ENCODE measurements at places on chromosomes 16 and 17.

GRCh38 chr17:49695698-49696232, 12.0 kb downstream of the SLC35B1 start:
- DNase-seq: no peak

GRCh38 chr16:8087597-8088289, 502.6 kb downstream of the TMEM114 start:
- no peak for DNase-seq

GRCh38 chr16:4465977-4466779, 8.2 kb downstream of the NMRAL1 start:
- no peak for DNase-seq

- DNase-seq: no peak
Observed at GRCh38 chr16:74984194-74984528, 762 bp downstream of the WDR59 start.

- no peak for DNase-seq
Observed at GRCh38 chr17:320139-320538, 32.5 kb downstream of the RPH3AL start.

- DNase-seq: no peak
Observed at GRCh38 chr17:57684711-57685498, 60.2 kb downstream of the CCDC182 start.

GRCh38 chr16:69399361-69399760, 13.6 kb upstream of the TERF2 start:
- DNase-seq: no peak

DNA sequence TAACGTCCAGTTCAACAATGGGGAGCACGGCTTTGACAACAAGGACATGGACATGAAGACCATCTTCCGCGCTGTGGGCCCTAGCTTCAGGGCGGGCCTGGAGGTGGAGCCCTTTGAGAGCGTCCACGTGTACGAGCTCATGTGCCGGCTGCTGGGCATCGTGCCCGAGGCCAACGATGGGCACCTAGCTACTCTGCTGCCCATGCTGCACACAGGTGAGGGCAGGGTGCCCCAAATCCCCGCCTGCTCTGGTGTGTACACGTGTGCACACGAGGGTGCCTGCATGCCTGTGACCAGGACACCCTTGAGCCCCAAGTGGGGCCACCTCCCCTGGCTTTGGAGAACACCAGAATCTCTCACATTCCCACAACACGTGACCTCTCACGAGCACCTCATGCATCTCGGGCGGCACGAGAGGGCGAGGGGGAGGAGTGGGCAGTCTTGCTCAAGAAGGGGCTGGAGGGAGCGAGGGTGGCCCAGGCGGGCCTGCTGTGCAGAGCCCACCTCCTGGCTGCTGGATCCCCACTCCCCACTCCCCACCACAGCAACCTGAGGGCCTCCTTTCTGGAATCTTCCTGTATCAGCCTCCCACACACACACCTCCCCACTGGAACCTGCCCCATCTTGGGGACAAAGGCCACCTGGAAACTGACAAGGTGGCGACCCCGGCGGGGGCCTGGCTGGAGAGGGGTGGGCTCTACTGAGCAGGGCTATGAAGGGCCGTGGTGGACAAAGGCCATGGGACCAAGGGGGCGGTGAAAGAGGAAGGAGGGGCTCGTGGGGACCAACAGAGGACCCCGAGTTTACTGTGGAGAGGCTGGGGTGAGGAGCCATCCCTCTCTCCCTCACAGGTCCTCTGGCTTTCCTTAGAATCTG, 6.5 kb downstream of the ENPP7 start:
- DNase-seq: no peak

DNA sequence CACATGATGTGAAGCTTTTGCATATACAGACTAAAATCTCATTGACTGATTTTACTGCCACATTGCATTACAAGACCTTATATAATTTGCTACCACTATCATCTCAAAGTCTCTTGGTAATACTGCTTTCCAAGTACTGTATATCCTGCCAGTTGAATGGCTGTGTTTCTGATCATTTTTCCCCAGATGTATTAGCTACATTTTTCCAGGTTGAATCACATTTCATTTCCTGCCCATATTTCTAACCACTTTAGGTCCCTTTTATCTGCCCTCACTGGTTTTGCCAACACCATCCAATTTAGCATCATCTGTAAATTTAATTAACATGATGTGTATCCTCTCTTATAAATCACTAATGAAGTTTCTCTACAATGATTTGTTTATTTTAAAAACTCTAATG, 365.7 kb upstream of the PMFBP1 start:
- DNase-seq: no peak

DNA sequence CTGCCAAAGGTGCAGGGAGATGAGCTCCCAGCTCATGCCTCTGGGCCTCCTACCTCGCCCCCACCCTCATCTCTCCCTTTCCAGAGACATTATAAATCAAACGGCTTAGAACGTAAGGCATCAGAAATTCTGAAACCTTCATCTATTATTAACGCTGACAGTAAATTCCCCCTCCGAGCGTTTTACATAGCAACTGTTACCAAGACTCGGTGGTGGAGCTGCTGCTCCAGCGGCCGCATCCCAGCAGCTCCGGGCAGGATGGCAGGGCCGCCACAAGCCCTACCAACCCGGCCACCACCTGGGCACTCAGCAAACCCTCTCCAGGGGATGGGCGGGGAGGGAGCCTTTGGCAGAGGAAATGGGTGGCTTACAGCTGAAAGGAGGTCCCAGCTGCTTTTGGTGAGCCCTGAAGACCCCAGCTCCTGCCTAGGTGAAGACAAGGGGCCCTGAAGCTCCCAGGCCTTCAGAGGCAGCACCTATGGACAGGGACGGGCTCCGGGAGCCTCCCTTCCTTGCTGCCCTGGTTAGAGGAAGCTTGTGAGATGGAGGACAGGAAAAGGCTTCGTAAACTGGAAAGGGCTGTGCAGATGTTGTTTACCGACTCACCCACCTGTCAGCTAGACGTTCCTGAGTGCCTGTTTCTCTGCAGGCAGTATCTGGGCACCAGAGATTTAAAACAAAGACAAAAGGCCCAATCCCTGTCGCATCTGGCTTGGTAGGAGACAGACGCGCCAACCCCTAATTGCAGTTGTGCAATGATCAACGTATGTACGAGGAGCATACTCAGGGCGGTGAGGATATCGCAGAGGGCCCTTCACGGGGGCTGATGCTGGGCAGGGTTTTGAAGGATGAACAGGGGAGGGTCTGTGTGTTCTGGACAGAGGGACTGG, 76.9 kb downstream of the RAI1 start:
- peak; percentile 25 for DNase-seq

- no peak for DNase-seq
Observed at GRCh38 chr16:57042157-57043111, 49.9 kb upstream of the CPNE2 start.

- no peak for DNase-seq
Observed at GRCh38 chr16:48284772-48285409, 37.6 kb upstream of the ABCC11 start.

- no peak for DNase-seq
Observed at GRCh38 chr17:77493238-77493820, 352.6 kb downstream of the SEC14L1 start.

- DNase-seq: no peak
Observed at GRCh38 chr17:47686664-47687327, 7.2 kb upstream of the TBKBP1 start.

DNA sequence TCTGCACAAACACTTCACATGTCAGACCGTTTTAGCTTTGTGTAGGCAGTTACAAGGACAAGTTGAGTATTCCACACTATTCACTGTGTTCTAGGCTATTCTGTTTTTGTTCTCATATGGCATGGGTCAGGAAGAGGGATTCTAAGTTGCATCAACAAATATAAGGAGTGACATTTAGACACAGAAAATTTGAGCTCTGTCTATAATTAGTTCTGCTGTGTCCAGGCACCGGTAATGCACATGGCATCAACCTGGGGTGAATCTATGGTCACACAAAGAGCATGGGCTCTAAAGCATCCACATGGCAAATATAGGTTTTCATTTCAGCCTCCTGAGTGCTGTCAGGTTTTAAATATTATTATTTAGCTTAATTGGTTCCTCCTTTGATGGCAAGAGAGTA, 130.4 kb upstream of the PMFBP1 start:
- no peak for DNase-seq

DNA sequence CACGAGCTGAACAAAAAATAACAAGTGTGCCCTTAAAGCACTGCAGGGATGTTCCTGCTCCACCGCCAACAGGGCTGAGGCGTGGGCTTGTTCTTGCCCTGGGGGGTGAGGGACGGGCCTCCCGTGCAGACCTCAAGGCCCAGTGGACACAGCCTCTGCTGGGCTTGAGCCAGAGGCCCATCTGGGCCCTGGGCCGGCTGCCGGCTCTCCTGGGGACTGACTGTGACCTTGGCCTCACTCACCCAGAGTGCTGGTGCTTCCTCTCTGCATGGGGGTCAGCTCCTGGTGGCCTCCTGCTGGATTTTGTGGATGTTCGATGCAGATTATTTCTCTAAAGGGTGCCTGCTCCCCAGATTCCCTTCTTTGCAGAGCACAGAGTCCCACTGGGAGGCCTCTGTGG, 54.2 kb upstream of the CDR2 start:
- DNase-seq: no peak

GRCh38 chr17:39027455-39028035, 60.3 kb upstream of the FBXO47 start:
- DNase-seq: no peak

DNA sequence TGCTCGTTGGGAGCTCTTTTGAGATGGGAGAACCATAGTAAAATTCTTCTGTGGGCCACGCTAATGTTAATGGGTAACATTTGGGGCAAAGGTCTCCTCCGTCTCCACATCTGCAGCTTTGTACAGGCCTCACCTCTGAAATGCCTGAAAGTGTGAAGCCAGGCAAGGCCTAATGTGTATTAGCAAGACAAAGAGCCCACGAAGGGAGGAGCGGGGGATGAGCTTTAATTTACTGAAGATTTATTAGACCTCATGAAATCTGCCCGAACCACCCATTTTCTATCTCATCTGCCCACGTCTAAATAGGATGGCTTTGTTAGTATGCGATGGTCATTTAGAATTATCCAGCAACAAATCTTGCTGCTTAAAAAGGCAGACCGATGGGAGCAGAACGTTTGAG, 408.9 kb downstream of the PMP22 start:
- no peak for DNase-seq

GRCh38 chr17:42460371-42460770, 1.7 kb downstream of the ATP6V0A1 start:
- DNase-seq: no peak

- no peak for DNase-seq
Observed at GRCh38 chr17:74187761-74188160, 15.7 kb upstream of the RPL38 start.

DNA sequence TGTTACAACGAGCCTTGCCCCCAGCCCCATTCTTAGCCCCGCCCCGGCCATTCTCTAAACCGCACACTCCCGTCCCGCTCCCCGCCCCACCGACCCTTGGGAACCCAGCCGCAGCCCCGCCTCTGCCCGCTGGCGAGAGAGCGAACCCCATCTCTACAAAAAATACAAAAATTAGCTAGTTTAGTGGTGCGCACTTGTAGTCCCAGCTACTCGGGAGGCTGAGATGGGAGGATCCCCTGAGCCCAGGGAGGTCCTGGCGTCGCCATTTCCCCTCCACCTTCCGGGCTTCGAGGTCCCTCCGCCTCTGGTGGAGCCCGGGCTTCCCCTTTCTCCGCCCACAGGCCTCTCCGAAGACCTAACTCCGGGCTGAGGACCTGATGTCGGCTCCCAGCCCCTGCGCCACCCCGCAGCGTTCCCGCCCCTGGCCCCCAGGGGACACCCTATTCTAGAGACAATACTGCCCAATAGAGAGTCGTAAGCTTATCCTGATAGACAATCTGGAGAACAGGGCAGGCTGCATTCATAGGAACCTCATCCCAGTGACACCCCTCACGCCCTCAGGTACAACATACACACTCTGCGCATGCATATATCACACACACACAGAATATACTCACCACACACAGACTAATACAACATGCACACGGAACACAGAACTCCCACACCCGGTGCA, 480 bp upstream of the PROCA1 start:
- DNase-seq: no peak

DNA sequence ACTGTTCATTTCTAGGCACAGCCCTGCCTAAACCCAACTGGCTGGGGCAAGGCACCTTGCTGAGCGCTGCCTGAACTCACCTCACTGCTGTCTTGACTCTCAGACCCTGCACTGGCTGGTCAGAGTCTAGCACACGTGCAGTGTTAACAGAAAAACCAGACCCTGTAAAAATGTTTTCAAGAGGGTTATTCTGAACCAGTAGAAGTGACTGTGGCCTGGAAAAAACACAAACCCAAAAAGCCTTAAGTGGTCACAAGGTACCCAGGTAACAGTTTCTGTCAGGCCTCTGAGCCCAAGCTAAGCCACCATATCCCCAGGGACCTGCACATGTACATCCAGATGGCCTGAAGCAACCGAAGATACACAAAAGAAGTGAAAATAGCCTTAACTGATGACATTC, 6.1 kb upstream of the EIF4A3 start:
- no peak for DNase-seq

DNA sequence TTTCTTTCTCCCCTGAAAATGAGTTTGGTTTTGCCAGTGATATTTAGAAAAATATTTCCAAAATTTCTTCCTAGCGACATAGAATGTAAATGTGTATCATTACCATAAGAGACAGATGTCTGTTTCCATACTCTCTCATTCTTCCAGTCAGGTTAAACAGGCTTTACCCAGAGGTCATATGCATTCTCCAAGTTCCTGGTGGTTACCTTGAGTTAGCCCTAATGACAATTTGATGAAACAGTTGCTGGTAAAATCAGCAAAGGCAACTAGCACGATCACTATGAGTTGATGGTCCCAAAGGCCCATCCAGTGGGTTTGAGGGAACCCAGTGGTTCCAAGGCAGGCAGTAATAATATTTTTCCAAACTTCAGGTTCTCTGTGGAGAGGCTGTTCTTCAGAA, 103.6 kb upstream of the TBX2 start:
- no peak for DNase-seq

- DNase-seq: no peak
Observed at GRCh38 chr17:10621397-10621796, 35.7 kb downstream of the MYH3 start.

DNA sequence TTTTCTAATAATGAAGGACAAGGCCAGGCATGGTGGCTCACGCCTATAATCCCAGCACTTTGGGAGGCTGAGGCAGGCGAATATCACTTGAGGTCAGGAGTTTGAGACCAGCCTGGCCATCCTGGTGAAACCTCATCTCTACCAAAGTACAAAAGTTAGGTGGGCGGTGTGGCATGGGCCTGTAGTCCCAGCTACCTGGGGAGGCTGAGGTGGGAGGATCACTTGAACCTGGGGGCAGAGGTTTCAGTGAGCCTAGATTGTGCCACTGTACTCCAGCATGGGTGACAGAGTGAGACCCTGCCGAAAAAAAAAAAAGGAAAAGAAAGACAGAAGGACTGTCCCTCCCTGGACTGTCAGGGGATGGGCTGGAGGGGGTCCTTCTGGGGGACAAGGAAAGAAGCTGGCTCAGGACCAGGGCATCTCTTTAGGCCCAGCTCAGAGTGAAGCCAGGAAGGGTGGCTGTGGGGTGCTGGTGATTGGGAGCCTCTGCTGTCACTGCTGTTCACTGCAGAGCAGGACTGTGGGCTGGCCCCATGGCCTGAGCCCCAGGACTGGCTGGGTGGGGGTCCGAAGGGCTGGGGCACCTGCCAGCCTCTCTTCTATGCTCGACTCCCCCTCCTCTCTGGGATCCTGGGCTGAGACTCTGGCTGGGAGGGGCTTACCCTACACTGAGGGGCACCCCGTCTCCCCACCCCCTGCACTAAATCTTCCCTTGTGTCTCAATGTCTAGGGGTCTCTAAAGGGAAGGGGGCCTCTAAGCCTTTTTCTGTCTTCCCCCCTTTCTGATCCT, 909 bp upstream of the ARHGAP23 start:
- DNase-seq: no peak

Data from nucleus accumbens (tissue), 56 donors.